ENCODE measurements at places on chromosomes 7 and 10.

DNA sequence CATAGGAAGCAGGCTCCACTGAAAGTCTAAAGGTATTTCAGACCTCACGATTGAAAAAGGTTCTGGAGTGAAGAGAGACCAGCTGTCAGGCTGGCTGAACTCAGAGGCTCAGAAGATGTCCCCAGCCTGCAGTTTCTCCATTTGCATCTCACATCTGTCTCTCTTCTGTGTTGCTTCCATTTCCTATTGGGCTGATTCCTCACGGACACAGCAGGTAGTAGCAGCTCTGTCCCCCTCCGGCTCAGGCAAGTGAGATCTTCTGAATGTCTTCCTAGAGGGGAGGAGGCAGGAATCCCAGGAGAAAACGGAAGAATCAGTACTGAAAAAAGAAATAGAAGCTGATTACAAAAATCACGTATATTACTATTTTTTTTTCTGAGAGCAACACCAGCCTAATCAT lies 274.1 kb upstream of the COBL start:
- DNase-seq, result no peak

GRCh38 chr7:67496589-67496988 lies 500.0 kb downstream of the TYW1 start:
- no peak for DNase-seq

DNA sequence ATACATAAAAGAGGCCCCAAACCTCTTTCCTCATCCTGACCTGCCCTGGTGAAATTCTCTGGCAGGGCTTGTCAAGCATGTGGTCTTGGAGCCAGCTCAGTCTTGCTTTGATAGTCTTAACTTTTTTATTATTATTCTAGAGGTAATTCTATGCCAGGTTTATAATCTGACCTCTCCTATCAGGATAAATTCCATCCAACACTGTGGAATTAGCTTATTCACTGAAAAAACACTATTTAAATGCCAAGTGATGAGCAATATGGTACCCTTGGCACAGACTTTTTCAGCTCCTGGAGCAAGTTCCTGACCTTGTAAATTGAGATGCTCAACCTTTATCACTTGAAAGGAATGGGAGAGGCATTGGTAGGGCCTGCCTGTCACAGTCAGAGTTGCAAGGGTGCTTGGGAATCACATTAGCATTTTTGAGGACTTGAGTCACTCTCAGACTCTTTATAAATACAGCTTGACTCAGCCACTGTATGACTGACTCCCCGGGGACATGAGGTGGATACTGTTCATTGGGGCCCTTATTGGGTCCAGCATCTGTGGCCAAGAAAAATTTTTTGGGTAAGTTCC lies at the start of gene CPA4:
Gene CPA4 (plus strand): TSS at position 480 of the 576 bp plus-strand sequence. CDS start 20 bp downstream, at position 500.
- DNase-seq, result peak; percentile 92

- no peak for DNase-seq
These were observed 13.7 kb downstream of the SRGN start for GRCh38 chr10:69101451-69102095.

DNA sequence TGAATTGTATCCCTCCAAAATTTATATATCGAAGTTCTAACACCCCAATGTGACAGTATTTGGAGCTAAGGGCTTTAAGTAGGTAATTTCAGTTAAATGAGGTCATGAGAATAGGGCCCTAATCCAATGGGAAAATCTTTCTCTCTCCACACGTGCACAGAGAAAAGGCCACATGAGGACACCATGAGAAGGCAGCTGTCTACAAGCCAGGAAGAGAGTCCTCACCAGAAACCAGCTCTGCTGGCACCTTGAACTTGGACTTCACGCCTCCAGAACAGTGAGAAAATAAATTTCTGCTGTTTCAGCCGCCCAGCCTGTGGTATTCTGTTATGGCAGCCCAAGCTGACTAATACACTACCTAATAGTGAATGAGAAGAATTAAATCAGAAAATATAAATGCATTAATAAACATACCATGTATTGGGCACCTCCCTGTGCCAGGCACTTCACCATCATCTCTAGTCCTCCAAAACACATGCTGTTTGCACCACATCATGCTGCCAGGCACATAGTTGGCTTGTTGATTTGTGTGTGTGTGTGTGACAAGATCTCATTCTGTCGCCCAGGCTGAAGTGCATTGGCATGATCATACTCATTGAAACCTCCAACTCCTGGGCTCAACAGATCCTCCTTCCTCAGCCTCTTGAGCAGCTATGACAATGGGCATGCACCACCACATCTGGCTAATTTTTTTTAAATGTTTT lies 9.1 kb upstream of the TOMM7 start:
- DNase-seq, result no peak

DNA sequence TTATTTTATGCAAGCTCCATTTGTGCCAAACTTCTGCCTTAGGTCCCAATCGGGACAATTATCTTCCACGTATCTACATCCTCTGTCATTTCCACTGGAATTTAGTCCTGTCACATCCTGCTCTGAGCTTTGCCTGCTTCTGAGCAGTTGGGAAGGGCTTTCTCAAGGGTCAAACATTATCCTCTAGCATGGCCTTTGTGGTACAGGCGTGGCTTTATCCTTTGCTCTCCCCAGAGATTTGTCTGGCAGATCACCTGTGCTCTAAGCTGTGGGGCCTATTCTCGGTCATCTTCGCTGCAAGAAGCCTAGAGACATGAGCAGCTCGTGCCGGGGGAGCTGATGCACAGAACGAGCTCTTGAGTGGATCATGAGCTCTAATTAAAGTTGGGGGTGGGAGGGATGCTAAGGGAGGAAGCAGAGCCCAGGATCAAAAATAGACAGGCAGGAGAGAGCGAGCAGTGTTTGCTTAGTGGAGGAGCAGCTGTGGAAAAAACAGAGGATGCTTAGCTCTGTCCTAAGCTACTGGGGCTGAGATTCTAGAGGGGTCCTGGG lies 19.8 kb upstream of the TMEM273 start:
- DNase-seq, result no peak
